ENCODE measurements at places on chromosomes 6 and 20.

GRCh38 chr6:20024316-20024673 lies 187.1 kb downstream of the ID4 start:
- no peak for DNase-seq

DNA sequence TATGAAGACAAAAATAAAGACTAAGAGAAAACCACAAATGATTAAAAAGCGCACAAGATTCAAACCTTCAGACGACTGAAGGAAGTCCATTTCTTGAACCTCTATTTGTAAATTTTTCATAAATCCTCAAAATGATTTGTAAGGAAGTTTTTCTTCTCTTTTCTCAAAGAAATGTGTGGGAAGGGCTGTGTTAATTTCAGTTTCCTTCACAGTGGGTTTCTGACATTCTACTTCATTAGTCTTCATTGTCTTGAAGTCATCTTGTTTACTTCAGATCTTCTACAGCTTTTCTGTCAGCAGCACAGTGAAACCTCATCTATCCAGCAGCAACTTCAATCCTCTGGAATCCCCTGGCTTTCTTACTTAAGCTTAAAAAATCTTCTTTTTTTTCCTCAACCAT lies 87.6 kb upstream of the MYLIP start:
- DNase-seq = no peak

- DNase-seq = no peak
Measured at GRCh38 chr6:38272222-38272621, 367.5 kb downstream of the BTBD9 start.

DNA sequence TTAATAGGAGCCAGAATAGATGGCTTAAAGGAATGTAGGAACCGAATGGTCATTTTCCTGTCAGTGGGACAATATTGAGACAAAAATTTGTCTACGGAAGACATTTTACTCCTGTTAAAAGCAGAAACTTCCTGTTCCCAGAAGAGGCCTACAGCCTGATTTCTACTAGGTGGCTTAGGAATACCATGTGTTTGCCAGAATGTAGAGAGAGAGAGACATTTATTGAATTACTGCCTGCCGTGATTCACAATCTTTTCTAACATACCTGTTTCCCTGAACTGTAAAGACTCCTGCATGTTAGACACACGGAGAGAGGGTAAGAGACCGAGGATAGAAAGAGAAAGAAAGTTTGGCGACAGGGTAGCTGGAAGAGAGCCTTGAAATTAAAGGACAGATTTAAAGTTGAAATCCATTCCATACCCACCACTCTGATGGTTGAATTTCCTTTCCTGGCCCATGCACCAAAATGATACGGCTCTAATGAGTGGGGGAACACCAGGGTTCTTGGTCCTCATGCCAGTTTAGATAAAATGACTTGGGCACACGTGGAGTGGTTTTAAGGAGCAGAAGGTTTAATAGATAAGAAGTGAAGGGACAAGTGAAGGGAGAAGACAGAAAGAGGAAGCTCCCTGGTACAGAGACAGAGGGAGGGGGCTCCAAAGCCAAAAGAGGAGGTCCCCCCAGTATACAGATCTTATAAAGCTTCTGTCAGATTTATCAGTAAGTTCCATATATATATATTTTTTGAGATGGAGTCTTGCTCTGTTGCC lies 22.5 kb downstream of the NCOA3 start:
- DNase-seq = no peak

DNA sequence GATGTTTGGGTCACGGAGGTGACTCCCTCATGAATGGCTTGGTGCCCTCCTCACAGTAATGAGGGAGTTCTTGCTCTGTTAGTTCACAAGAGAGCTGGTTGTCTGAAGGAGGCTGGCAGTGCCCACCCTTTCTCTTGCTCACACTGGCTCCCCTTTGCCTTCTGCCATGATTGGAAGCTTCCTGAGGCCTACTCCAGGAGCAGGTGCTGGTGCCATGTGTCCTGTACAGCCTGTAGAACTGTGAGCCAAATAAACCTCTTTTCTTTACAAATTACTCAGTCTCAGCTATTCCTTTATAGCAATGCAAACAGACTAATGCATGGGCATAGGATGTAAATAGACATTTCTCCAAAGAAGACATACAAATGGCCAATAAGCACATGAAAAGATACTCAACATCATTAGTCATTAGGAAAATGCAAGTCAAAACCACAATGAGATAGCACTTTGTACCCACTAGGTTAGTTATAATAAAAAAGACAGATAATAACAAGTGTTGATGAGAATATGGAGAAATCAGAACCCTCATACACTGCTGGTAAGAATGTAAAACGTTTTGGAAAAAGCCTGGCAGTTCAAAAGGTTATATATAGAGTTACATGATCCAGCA lies 17.7 kb downstream of the C20orf203 start:
- DNase-seq = no peak

DNA sequence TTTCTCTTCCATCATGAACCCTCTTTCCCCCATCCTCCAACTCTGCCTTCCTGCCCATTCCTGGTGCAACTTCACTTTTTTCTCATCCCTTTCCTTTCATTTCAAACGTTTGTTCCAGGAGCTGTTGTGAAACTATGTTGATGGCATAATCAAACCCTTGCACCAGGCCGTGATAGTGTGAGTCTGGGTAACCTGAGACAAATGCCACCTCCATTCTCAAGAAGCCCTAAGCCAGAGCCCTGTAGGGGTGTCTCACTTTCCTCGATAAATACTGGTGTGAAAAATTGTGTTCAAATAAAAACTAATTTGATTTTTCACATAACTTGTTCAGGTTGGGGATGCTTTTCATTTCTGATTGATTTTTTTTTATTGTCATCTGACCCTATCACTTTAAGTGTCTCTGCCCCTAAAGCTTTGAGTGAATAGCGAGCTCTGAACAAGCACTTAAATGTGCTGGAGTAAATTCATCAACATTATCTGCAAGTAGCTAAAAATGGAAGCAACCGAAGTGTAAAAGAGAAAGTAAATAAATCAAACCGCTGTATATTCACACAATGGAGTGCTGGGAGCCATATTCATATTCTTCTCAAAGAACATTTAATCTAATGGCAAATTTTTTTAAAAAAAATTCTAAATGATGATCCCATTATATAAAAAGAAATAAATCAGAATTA lies 303.1 kb upstream of the CDYL start:
- no peak for DNase-seq

- DNase-seq = no peak
Measured at GRCh38 chr6:6713657-6714056, 125.1 kb downstream of the LY86 start.

DNA sequence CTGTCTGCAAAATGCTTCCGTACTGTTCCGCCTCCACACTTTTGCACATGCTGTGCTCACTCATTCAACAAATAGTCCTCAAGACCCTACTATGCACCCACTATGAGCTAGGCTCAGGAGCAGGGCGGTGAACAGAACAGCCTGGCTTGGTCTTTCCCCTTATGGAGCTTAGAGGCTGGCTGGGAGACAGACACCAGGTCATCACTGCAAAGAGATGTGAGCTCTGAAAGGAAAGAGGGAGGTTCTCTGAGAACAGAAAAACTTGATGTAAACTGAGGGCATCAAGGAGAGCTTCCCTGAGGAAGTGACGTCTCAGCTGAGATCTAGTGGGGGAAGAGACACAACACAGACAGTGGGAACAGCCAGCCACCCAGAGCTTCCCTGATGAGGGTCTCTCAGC lies 31.0 kb upstream of the TGM2 start:
- no peak for DNase-seq

- no peak for DNase-seq
Measured at GRCh38 chr20:12847872-12848271, 160.9 kb upstream of the SPTLC3 start.

GRCh38 chr6:63487103-63487813 lies 85.0 kb upstream of the LOC128125822 start:
- DNase-seq = no peak

DNA sequence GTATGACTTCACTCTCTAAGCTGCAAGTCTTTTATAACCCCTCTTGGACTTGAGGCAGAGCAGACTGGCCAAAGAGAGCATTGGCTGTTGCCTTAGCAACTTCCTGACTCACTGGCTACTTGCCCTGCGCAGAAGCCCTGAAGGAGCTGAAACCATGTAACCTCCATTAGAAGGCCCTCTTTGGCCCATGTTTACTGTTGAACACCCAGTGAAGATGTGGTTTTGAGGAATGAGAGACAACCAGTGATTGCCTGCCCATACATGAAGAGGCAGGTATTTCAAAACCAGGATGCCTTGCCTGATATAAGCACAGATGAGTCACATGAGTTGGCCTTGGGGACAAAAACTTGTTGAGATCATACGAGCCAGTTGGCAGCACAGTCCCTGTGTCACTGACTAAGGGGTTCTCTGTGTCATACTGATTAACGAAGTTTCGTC lies 182.5 kb downstream of the EDN1 start:
- no peak for DNase-seq

All from Caco-2 (cell line).